ENCODE measurements at places on chromosomes 6 and 20.

- DNase-seq, result no peak
These were observed 207.0 kb downstream of the ANKRD60 start for GRCh38 chr20:58021481-58021880.

- no peak for DNase-seq
These were observed 45.2 kb downstream of the LRRC1 start for GRCh38 chr6:53840027-53840426.

DNA sequence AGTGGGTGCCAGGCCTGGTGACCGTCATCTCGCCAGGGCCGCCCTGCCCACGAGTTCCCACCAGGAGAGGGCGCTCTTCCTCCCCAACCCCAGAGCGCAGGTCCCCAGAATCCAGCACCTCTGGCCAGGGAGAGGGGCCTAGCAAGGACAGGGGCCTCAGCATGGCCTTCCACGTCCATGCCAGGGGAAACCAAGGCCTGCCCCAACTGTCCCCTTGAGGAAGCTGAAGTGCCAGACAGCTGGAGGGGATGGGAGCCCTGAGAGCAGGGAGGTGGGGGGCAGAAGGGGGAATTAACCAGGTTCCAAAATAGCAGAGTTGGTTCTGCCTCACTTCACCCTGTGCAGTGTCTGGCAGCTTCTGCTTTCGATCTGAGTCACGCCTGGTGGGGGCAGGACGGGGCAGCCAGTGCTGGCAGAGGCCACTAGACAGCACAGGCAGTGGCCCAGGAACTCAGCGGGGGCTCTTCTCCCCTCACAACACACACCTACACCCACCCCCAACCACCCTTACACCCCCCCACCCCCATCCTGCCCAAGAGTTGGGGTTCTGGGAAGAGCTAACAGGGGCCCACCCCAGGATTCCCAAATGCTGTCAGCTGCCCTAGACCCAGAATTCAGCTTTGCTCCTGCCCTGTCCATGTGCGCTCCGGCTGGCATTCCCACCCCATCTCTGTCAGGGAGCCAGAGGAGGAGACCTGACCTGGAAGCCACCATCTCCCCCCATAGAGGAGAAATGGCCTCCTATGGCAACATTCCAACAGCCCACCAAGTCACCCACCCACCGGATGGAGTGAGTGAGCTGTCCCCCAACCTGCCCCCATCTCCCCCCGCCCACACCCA, 29.2 kb downstream of the TFEB start:
- peak; percentile 35 for DNase-seq

- DNase-seq, result no peak
These were observed 42.9 kb downstream of the ARHGAP18 start for GRCh38 chr6:129667034-129667433.

DNA sequence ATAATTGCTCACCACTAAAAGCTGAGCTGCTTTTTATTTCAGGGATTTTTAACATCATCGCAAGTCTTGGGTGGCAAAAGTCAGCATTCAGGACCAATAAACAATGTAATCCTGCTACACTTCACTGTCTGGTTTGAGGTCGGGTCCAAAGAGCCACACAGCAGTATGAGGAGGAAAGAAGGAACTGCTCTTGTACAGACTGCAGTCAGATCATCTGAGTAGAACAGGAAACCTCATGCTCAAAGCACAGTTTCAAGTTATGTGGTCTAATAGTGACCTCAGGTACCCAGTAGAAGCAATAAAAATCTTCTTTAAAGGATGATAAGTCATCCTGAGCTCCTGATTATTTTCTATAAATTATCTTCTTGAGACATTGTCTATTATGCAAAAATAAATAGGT, 211.4 kb downstream of the FUT9 start:
- DNase-seq, result no peak

GRCh38 chr6:43940071-43940392, 170.0 kb downstream of the VEGFA start:
- no peak for DNase-seq

- no peak for DNase-seq
These were observed 13.4 kb downstream of the TRIM38 start for GRCh38 chr6:25975923-25976560.

- no peak for DNase-seq
These were observed 15.9 kb downstream of the GPR31 start for GRCh38 chr6:167141667-167142432.

GRCh38 chr6:154995254-154996015, at the start of gene TIAM2:
TIAM2 (plus strand) TSS chr6:154995315; CDS start chr6:155129224, 133,909 bp downstream.
- DNase-seq, result no peak

GRCh38 chr6:39365281-39366074, 43.0 kb upstream of the KCNK16 start:
- DNase-seq, result no peak

DNA sequence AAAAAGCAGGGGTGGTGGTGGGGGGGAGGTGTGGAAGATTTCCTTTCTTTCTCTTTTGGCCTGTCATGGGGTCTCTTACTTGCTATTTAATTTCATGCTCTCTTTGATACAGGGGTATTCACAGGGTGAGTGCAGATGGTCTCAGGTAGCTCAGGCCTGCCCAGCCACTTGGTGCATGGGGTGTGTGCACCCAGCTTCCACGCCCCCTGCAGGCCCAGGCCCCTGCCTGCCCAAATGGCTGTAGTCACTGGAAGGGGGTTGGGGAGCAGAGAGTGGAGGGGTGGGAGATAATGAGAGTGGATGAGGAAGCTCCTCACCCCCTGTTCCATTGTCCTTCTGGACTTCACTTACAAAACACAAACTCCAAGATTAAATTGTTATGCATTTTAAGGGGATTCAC, 133.6 kb upstream of the SGK1 start:
- DNase-seq, result no peak

GRCh38 chr6:155584006-155584405, 128.4 kb upstream of the NOX3 start:
- DNase-seq, result no peak

- no peak for DNase-seq
These were observed 81.4 kb downstream of the SERAC1 start for GRCh38 chr6:158086504-158087223.

- DNase-seq, result no peak
These were observed 959.8 kb downstream of the EPHA7 start for GRCh38 chr6:92459606-92460005.

DNA sequence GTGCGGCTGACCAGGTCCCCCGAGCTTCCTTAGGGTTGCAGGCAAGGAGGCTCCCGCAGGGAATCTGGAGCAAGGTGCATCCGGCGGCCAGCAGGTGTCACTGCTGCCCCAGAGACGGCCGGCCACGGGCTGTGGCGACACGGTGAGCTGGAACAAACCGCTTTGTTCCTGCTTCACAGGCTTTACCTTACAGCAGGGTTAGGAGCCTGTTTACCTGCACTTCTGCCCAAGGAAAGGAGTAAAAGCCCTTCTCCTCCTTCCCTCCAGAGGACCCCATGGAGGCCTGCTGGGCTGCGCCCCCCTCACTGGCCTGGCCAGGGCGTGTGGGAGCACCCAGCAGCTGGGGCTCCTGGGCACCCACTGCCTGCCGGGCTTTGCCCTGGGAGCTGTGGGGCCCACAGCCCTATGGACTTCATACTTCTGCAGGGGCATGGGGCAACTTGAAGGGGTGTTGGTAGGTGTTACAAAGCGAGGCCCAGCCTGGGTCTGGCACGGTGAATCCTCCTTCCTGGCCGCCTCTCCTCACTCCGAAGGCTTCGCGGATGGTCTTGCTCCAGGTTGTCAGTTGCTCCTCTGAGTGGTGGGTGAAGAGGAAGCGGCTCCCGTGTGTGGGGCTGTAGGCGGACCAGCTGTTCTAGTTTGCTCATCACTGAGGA, 88.4 kb downstream of the CDC5L start:
- peak; percentile 41 for DNase-seq

- DNase-seq, result no peak
These were observed 8.0 kb downstream of the MTG2 start for GRCh38 chr20:62190639-62191411.

DNA sequence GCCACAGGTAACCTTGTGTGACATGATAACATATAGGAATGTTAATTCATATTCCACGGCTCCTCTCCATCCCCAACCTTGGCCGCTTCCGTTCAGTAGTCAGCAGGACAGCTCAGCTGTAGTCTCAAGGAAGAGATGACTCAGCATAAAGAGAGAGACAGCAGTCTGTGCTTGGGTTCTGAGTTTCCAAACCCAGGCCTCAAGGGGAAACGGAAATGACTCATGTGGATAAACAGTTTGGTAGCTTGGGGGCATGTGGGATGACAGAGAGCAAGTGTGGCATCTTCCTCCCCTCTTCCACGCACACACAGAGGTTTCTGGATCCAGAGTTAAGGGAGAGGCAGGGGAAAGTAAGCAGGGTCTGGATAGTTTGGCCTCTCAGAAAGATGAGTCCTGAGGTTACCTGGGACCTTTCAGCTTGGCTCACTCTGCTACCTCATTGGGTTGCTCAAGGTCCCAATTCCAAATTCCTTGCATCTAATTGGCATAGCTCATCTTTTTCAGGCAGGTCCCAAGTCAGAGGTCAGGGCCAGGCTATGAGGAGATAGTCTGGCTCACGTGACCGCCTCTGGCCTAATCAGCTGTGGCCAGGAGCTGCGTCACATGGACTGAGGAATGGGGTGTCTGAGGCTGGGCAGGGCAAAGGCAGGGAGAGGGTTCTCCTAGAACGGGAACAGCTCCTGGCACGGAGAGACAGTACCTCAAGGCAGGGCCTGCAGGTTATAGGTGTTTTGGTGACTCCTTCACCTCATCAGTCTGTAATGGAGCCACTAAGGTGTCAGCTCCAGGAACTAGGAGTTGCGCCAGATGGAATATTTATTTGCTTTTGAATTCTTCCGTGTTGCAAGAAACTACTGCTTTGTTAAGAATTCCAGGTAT, 36.5 kb upstream of the MLN start:
- DNase-seq, result no peak

DNA sequence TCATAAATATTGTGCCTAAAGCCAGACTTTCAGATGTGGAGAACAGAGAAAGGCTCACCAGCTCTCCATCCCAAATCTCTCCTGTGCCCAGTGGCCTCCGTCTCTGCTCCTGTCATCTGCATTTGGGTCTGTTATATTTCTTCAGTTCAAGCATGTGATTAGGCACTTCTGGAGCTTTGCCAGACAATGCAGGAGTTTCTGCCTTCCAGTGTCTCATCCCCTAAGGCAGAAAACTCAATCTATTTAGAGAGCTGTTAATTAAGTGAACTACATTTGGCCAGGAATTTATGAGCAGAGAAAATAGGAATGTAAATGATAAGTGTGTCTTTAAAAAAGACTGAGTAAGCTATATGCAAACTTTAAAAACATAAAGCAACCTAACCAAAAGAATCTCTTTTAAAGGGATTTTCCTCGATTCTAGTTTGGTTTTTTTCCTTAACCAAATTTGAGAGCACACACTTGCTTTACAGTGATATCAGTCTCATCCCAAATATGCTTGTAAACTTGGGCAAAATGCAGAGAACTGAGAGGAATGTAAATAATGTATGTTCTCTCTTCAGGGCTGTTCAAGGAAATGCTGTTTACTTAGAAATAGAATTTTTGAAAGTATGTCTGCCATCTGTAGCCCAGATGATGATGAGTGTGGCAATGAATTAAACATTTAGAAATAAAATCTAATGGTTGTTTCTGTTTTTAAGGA, 113.9 kb downstream of the ELOVL4 start:
- no peak for DNase-seq

GRCh38 chr6:12484519-12484918, 194.4 kb downstream of the EDN1 start:
- DNase-seq, result no peak

- DNase-seq, result no peak
These were observed 31.9 kb downstream of the NUDT3 start for GRCh38 chr6:34360556-34360955.

DNA sequence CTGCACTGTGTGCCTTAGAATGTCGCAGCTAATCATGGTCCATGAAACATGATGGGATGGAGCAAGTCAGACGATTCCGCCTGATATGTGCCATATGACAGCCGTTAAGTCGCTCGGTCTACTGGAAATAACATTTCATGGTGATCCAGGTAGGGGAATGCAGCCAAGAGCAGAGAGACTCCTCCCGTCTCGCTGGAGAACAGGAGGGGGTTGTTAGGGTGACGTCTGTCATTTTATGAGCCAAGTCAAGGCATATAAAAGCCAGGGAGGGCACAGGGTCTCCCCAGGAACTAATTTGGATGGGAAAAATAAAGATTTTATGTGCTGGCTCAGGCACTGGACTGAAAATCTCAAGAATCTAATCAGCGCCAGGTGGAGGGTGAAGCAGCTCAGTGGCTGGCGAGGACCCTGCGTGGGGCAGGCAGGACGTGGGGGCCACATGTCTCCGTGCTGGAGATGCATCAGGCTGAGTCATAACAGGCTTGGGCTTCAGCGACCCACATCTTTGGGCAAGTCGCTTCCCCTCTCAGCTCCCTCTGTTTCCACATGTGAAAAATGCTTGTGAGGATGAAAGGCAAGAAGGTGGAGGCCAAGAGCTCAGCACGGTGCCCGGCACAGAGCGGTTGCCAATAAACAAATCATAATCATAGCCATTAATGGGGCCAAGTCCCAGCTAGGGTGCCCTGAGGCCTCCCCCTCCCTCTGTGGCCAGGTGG, 234.6 kb downstream of the ANKRD60 start:
- DNase-seq, result no peak

- DNase-seq, result no peak
These were observed at the start of gene C20orf141 for GRCh38 chr20:2814587-2815051. C20orf141 (plus strand) TSS chr20:2814987; CDS start chr20:2815185, 198 bp downstream.

- no peak for DNase-seq
These were observed 414.0 kb downstream of the MAFB start for GRCh38 chr20:40274912-40275533.

- DNase-seq, result no peak
These were observed 22.0 kb downstream of the KLHL31 start for GRCh38 chr6:53643481-53643965.

DNA sequence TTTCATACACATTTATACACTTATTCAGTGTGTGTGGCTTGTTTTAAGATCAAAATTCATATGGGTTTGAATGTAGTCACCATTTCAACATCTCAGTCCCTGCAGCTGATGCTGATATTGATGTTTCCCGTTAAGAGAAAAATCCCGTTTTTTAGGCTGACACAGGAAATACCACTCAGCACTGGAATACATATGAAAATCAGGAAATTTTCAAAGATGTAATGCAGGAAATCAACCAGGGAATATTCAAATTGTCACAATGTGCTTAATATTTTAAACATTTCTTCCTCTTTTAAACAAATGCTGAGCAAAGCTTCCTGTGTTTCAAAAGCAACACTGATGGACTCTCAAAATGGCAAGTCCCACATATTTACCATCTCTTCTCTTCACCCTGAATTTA, 94.5 kb upstream of the MARCKS start:
- no peak for DNase-seq

DNA sequence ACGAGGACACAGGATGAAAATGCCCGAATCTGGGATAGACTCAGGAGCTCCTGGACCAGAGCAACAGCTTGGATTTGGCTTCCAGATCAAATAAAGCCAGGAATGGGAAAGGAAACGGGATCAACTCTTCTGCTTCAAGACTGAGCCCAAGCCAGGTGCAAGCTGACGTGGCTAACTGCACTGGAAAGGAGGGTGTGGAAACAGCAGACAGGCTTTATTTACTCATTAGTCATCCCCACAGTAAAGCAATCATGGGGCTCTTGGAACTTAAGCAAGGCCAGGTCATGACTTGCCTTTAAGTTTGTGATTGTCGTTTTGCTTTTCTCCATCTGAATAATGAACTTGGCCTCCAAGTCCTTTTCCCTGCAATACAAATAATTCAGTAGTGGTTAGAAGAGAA, 45.2 kb downstream of the KIF16B start:
- DNase-seq, result no peak

- no peak for DNase-seq
These were observed 40.4 kb upstream of the PRELID3B start for GRCh38 chr20:59082981-59083380.

GRCh38 chr20:45812157-45813005, at the start of gene UBE2C:
UBE2C (plus strand) TSS chr20:45812644; CDS start chr20:45812696, 52 bp downstream.
- DNase-seq, result peak; percentile 99
